ENCODE measurements at places on chromosomes 5 and 9.

- DNase-seq, result no peak
These were observed 871.7 kb upstream of the TYRP1 start for GRCh38 chr9:11821306-11821975.

- no peak for DNase-seq
These were observed 58.2 kb downstream of the GADD45G start for GRCh38 chr9:89662718-89663613.

- no peak for DNase-seq
These were observed 8.4 kb downstream of the NIPAL4 start for GRCh38 chr5:157468293-157468965.

DNA sequence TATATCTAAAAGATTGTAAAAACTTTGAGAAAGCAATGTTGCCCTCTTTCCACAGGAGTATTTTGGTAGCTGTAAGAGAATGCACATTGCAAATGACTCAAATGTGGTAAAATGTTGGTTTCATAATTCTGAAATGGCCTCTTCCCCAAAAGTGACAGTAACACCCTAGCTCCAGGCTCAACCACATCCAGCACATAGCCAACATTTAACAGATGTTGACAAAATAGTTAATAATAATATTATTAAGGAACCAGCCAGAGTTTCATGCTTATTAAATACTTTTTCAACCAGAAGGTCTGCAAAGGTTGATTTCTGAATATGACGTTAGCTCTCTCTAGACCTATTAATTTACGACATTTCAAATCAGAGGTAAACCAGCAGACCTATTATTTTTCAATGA, 1.3 kb downstream of the ANXA1 start:
- DNase-seq, result no peak

All from iris pigment epithelial cell (primary cell).